ENCODE measurements at places on chromosomes 1 and 21.

GRCh38 chr21:35538386-35538785 lies 489.3 kb upstream of the RUNX1 start:
- no peak for DNase-seq

- DNase-seq = no peak
These were observed 67.0 kb downstream of the ST3GAL3 start for GRCh38 chr1:43774359-43774758.

DNA sequence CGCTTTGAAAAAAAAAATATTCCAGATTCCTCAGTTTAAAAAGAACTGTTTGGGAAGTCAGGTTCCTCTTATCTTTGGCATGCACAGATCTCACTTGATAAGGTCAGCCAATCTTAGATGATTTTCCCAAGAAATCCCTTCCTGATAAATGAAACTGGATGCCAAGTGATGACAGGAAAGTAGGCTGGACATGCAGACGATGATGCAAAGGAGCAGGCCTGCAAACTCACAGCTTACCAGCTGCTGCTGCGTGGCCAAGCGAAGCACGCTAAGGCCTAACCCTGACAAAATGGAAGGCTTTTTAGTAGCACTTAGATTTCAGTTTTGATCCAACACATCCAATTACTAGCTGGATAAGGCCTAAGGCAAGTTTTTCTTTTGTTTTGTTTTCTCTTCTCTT lies 10.1 kb downstream of the TADA1 start:
- no peak for DNase-seq

DNA sequence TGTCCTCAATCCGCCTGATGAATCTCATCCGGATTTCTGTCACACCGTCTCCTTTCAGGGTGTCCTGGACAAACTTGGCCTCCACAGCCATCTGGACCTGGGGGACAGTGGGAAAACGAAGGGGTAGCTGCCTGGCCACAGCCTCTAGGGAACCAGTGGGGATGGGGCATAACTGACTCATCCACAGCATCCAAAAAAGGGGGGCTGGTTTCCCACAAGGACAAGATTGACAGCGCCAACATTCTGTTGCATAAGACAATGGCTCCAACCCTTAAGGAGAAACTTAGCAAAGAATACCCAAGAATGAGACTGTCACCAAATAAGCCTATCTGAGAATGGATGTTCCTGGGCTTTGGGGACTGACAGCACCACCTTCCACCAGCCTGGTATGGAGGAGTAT lies 12.1 kb downstream of the TRAPPC3 start:
- DNase-seq = no peak

DNA sequence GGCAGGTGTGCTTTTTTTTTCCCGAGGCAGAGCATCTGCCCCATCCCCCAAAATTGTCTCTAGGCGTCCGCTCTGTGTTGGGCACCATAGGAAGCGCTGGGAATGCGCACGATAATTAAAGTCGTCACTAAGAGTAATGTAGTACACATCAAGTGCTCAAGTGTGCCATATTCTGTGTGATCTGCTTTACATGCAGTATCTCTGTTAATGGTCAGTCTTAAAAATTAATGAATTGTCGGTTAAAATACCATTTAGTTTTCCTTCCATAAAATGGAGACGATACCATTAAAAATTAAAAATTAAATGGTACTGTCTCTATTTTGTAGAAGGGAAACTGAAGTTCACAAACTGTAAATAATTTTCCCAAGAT lies 544 bp upstream of the CCT8 start:
- DNase-seq = no peak

DNA sequence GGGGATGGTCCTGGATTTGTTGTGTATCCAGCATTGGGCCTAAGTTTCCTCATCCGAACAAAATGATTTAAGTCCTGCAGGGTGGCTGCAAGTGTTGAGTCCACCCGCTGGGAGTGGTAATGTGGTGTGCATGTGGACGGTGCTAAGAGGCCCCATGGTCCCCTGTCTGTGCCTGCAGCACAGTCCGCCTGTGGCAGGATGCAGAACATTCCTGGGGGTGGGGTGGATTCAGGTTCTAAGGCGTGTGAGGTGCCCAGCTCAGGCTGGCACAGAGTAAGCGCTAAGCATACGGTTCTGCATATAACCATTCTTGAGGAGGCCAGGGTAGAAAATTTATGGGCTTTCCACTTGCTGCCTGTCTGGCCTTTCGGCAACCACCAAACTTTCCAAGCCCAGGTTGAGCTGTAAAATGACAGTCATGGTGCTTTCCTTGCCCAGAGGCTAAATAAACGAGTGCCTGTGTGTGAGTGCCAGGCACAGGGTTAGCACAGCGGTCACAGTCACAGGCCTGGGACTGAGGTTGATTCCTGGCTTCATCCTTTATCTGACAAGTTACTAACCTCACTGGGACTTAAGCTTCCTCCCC lies 30.7 kb downstream of the SLC2A1 start:
- DNase-seq = no peak

- no peak for DNase-seq
These were observed 71.4 kb downstream of the DDR2 start for GRCh38 chr1:162703708-162704107.

DNA sequence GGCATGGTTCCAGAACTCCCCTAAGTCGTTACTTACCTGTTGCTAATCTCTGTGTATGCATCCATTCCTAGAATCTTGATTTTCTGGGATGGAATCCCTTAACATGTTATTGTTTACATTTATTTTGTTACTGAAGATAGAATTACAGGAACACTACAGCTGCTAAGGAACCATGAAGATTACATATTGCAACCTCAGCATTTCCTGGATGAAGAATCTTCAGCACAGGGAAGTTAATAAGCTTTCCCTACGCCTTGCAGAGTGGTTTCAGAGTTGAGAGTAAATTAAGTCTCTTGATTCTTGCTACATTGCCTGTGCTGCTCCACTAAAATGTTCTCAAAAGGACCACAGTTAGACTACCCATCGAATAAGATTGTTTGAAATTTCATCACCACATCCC lies 31.4 kb upstream of the GBP6 start:
- DNase-seq = no peak

DNA sequence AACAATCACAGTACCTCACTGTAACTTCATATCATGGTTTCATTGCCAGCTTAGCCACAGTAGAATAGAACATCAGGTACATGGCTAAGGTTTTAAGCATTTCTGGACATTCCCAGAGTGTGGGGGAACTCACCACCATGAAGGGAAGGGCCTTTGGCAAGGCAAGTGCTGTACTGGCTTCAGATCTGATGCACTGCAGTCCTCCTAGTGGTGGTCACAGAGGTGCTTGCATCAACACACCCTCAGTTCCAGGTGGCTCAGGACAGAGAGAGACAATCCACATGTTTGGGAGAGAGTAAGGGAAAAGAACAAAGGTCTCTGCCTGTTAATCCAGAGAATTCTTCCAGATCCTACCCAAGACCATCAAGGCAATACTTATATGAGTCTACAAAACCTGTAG lies 528.4 kb upstream of the RGS18 start:
- no peak for DNase-seq

- DNase-seq = no peak
These were observed 18.3 kb downstream of the SORT1 start for GRCh38 chr1:109379422-109379821.

DNA sequence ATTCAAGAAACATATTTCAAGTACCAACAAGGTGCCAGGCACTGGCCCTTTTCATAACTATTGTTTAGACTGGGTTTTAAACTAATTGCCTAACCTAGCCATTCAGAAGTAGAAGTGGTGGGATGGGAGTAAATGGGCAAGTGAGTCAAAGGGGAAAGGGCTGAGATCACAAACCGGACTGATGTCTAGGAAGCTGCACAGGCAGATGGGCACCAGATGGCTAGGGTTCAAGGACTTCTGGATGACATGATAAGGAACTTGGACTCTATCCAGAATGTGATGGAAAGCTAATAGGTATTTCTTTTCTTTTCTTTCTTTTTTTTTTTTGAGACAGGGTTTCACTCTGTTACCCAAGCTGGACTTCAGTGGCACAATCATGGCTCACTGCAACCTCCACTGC lies 46.6 kb downstream of the LYST start:
- DNase-seq = no peak

DNA sequence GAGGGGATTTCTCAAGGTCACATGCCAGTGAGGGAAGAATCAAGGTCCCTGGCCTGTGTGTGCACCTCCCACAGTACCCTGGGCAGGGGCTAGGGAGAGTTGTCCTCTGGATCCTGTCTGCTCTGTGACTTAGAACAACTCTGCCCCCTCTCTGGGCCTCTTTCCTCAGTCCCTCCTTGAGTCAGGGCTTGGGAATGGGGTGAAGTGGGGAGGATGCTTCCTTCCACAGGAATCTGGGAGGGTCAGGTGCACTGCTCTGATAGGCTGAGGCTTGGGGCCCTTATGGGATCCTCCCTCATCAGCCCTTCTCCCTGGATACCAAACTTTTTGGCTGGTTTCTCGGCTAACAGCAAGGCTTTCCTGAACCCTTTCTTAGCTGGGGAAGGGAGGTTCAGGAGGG lies 2.5 kb downstream of the TRNP1 start:
- no peak for DNase-seq

DNA sequence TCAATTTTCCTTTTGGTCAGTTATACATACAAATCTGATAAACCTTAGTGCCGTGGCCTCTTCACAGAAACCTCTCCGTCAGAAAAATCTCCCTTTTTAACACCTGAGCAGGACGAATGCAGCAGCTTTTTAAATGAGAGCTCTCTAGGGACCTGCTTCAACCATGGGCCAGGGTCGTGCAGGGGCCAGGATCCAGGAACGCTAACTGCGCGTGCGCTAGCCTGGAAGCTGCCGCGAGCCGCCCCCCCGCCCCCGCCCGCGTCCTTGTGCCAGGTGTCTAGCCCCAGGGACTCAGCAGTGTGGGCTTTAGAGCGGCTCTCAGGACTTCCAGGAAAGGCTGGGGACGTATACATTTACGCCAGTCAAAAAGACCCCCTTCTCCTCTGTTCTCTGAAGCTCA lies 136.8 kb upstream of the FMN2 start:
- no peak for DNase-seq

DNA sequence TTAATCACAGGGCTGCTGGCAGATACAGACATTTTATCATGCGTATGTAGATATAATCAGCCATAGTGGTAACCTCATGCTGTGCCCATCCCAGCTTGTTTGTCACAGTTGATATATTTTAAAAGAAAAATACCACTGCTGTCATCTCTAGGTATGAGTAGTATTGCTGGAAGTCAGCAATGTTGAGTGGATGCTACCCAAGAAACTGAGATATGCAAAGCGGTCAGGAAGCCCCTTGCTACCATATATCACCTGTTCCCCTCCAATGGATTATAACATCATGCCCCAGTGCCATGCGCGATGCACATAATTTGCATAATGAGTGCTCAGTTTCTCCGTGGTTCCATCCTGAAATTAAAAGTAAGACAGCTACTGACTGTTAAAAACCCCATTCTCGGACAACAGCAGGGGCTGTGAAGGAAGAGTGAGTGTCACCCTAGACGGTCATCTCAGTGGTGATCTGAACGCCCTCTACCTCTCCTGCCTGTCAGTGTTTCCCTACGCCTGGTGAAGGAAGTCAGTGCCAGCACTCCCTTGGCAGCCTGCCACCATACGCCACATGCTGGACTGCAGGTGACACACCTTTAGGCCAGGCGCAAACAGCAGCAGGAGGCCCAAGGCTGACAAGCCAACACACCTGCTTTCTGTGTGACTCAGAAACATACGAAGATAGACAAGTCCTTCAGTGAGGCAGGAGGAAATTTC lies 2.7 kb downstream of the IL10RB start:
- DNase-seq = no peak

GRCh38 chr21:16154321-16154720 lies 424.5 kb downstream of the USP25 start:
- DNase-seq = no peak
